ENCODE measurements at places on chromosomes 1 and 21. TPM values are rescaled to one million over a fixed set of nuclear protein-coding genes. Genes with fewer than 3 reads are reported as not detected.

- peak; percentile 74 for DNase-seq
These were observed 37.1 kb upstream of the H6PD start for GRCh38 chr1:9197186-9198099.

DNA sequence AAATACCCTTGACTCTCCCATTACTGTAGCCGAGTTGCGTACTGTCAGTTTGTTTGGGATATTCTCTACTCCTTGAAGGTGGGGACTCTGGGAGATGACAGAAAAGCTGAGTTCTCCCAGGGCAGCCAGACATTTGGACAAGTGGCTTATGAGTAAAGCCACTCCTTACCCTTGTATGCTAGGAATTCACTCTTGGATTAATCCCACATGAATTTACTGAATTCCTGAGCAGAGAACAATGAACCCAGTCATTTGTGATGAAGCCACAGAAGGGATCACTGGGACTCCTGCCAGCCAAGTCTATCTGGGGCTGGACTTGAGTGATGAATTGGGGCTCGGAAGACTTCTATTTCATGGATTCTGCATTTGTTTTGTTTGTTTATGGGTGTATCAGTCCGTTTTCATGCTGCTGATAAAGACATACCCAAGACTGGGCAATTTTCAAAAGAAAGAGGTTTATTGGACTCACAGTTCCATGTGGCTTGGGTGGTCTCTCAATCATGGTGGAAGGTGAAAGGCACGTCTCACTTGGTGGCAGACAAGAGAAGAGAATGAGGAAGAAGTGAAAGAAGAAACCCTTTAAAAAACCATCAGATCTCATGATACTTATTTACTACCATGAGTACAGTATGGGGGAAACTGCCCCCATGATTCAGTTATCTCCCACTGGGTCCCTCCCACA lies 25.1 kb downstream of the C1orf116 start:
- DNase-seq, result peak; percentile 44

GRCh38 chr1:118563981-118564951 lies 379.2 kb upstream of the SPAG17 start:
- peak; percentile 6 for DNase-seq

GRCh38 chr1:43058545-43059360 lies 100.1 kb upstream of the SLC2A1 start:
- DNase-seq, result peak; percentile 63

- DNase-seq, result no peak
These were observed 63.8 kb downstream of the ARHGEF10L start for GRCh38 chr1:17603091-17603841.

- DNase-seq, result no peak
These were observed 6.8 kb downstream of the HIPK1 start for GRCh38 chr1:113935970-113936369.

GRCh38 chr1:54489627-54490250 lies 58.3 kb upstream of the ACOT11 start:
- DNase-seq, result no peak

- no peak for DNase-seq
These were observed 54.2 kb downstream of the FCRL5 start for GRCh38 chr1:157497987-157498735.

DNA sequence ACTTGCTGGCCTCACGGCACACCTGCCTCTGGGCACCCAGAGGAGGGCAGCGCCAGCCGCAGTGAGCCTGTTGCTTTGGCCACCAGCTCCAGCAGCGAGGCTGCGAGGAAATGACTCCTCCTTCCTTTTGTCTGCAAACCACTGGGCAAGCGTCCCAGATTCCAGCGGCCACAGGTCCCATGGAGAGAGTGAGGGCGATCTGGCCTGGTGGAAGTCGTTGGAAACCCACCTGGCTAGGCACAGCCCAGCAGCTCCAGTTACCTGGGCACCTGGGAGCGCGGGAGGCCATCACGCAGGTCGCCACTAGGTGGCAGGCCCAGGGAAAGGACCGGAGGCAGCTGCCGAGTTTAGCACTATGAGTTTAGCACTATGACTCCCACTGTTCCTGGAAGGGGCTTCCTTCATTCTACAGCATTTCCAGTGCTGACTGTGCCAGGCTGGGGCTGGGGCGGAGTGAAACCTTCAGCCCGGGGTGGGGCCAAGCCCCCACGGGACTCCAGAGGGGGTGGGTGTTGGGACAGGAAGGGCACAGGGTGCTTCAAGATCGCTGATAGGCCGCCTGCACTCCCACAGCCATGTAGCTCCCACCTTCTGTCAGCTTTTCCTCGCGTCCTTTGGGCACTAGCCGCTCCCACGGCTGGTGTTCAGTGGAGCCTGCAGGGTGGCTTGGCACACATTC lies 1.1 kb upstream of the ESPN start:
- peak; percentile 60 for DNase-seq

GRCh38 chr1:245108909-245109308 lies 45.9 kb upstream of the KIF26B start:
- DNase-seq, result no peak

DNA sequence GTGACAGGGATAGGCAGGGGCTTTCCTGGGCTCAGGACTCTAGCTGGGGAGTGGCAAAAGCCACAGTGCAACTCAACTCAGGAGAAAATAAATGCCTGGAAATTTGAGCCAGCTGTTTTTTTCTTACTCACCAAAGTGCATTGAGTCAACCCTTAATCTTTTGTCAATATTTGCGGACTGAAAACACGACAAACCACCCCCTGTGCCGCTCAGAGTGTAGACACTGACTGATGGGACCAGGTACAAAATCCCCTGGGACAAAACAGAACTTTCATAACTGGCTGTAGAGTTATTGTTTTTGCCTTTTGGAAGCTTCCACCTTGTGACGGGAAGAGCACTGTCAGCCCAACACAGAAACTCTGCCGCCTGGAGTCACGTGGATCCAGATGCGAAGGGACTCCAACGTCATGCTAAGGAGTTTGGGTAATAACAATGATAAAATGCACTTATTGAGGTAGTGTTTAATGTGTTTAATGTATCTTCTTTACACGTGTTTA lies 164.6 kb downstream of the PLPP3 start:
- DNase-seq, result no peak

- DNase-seq, result no peak
These were observed 5.3 kb upstream of the TFF2 start for GRCh38 chr21:42356046-42356445.

ZNF670 gene
- 6.5 TPM for total RNA-seq

FCRL1 gene
- total RNA-seq, result not detected

PLD5 gene
- total RNA-seq, result 9.2 TPM

PLA2G2F gene
- not detected for total RNA-seq

LCE2B gene
- total RNA-seq, result not detected

TP73 gene
- 10.0 TPM for total RNA-seq

C21orf58 gene
- total RNA-seq, result 41.2 TPM

Measured in A673 (cell line).